ENCODE measurements at places on chromosomes 2 and 18. TPM values are rescaled to one million over a fixed set of nuclear protein-coding genes. Genes with fewer than 3 reads are reported as not detected.

DNA sequence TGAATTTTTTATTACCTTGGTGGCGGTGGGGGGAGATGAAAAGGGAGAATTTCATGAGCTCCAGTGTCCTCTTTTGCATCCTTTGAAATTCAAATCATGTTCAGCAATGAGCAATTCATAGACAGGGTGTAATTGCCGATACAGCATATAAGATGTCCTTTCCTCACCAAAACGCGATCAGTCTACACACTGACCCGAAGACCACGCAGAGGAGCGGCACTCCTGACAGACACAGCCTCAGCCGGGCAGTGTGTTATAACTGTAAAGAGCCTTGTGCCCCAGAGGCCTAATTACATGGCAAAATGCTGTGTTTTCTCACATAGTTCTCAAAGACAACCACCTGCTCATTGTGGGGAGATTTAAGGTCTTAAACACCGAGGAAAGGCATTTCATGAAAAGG is 38.4 kb upstream of the APCDD1 start:
- no peak for DNase-seq

DNA sequence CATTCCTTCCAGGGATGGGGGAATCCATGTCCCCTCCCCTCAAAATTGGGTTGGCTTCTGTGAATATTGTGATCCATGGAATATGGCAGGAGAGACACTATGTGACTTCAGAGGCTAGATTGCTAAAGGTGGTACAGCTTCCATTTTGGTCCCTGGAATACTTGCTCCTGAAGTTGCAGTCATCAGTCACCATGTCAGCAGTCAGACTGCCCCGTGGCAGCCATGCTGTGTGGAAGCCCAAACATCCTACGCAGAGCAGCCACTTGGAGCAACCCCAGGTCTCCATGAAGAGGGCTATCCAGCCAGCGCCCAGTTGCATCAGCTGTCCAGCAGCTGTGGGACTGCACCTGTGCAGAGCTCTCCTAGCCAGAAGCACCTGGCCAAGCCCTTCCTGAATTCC is 15.8 kb upstream of the KDSR start:
- no peak for DNase-seq

GRCh38 chr2:144894612-144895599 is 375.0 kb upstream of the ZEB2 start:
- DNase-seq = no peak

DNA sequence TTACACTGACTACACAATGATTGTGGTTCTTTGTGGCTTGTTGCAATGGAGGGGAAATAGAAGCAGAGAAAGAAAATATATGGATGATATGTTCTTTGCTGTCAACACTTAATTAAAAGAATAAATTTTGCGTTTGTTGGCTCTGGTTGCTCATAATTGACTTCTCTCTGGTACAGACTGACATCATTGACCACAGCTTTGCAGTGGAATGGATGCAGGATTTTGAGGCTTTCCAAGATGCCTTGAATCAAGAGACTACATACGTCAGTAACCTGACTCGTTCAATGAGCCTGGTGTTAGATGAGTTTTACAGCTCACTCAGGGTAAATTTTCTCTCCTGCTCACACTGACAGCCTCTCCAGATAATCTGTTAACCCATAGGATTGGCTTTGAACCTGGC is 9.9 kb downstream of the GPN1 start:
- no peak for DNase-seq

DNA sequence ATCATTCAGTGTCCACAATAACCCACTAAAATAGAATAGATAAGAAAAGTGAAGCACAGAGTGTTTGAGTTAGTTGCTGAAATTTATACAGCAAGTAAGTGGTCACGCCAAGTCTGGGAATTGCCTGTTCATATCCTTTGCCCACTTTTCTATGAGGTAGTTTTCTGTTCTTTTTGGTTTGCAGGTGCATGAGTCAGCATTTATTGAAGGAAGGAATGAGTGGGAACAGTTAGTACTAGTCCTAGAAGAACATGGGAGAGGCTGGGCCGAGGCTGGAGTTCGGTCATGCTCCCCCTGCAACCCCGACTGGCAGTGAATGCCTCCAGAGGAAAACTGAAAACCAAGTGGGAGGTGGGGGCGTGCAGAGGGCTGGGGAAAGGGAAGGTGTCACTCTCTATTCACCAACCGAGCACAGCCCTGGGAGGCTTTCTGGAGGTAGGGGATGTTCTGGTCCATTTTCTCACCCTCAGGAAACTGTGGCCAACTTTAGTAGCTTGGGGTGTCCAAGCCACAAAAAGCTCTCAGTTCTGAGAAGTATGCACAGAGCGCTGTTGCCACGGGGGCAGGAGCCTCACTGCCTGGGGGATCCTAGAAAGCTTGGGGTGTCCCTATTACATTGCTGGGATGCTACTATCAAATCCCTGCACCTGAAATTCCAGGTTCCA is 41.4 kb downstream of the FOSL2 start:
- DNase-seq = no peak

DNA sequence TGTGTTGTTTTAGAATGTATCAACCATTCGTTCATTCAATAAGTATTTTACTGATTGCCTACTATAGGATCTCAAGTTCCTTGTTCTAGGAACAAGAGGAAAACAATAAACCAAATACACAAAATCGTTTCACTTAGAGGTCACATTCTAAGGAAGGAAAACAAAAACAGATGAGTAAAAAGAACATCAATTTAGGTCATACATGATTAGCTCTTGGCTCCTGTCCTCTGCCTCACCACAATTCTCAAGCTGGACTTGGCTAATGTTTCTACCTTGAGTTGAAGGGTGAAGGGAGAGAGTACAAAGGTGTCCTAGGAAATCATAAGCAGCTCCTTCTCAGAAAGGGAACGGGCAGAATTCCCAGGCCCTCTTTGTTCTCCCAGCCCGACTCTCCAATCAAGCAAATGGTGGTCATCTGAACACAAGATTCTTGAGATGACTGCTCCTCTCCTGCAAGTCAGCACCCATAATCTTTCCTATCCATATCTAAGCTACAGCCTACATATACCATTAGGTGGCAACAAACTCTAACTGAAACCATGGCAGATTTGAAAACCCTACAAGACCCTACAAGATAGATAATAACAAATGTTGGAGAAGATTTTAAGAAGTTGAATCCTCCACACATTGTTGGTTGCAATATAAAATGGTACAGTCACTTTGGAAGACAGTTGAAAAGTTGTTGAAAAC is 76.0 kb downstream of the CBLN2 start:
- no peak for DNase-seq

- DNase-seq = no peak
Measured at GRCh38 chr2:8219631-8220355, 462.1 kb upstream of the ID2 start.

The ACAA2 gene
- 50.5 TPM for total RNA-seq

The GPR39 gene
- total RNA-seq = 6.8 TPM

The C2orf15 gene
- total RNA-seq = not detected

All from uterus (tissue), 4 donors.